ENCODE measurements at places on chromosomes 6 and 20. TPM values are rescaled to one million over a fixed set of nuclear protein-coding genes. Genes with fewer than 3 reads are reported as not detected.

ZC3H12D gene
- 117 TPM for total RNA-seq

NDUFAF5 gene
- total RNA-seq, result 31.2 TPM

- ATAC-seq, result peak; percentile 99
Observed at GRCh38 chr6:29516108-29516507, 28.4 kb upstream of the MAS1L start.

- ATAC-seq, result no peak
Observed at GRCh38 chr20:42261766-42262270, 643.6 kb upstream of the CHD6 start.

GRM1 gene
- total RNA-seq, result 0.04 TPM

NKX2-4 gene
- not detected for total RNA-seq

DNA sequence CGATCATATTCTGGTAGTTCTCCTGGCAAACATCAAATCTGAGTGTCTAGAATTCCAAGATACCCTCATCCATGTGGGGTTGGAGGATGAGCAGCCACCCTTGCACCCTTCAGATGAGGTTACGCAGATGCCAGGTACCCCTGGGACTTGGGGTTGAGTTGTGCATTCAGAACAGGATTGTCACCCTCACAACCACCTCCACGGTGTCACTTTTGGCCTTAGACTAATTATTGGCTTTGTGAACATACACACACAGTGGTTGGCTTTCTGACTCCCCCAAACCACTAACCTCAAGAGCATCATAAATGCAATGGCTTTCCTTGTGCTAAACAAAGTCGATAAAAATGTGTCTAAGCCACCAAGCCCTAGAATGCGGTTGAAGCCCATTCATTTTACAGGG lies 2.9 kb upstream of the F13A1 start:
- ATAC-seq, result no peak

- ATAC-seq, result no peak
Observed at GRCh38 chr6:105804424-105804823, 281.7 kb upstream of the PRDM1 start.

GRCh38 chr6:142433419-142433818 lies 131.6 kb downstream of the ADGRG6 start:
- ATAC-seq, result no peak

DNA sequence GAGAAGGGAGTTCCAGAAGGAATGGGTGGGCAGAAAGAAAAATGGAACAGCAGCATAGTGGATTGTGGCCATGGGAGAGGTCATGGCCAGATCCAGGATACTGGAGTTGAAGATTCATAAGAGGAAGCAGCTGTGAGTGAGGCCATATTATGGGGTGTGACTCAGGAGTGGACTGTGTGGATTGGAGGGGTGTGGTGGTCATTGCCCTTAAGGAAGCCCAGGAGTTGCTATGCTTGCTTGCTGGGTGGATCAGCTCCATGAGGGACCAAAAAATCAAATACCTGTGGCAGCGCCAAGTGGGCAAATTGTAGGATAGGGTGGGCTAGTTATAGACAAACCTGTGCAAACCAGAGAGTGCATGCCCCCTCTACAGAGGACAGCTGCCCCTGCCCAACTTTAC lies 18.3 kb downstream of the LRRC1 start:
- ATAC-seq, result no peak

DNA sequence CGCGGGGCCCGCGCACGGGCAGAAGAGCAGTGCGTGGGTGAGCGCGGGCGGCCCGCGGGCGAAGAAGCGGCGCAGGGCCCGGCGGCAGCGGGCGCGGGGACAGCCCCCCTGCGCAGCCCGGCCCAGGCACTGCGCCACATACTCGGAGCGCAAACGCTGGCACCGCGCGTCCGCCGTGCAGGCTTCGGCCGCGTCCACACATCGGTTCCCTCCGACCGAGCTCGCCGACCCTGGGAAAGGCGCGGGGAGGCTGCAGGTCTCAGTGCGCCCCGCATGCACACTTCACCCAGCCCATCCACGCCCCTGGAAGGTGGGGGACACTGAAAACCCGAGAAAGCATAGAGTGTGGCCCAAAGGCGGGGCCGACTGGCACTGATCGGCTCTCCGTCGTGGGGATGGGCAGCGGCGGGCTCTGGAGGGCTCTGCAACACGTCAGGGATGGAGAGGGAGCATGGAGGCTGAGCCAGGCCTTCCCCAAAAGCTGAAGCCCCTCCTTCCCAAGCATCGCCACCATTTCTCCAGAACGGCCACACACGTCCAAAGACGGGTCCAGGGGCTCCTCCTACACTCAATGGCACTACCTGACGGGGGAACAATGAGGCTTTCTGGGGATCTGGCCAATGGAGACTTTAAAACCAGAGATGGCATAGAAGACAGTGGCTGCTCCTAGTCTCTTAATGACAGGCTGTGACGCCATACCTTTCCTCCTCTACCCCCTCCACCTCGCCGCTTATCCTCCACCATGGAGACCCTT lies 2.0 kb downstream of the GFRA4 start:
- ATAC-seq, result no peak

GRCh38 chr6:45310118-45310788 lies 17.9 kb upstream of the RUNX2 start:
- ATAC-seq, result peak; percentile 75

GRCh38 chr20:8094850-8095249 lies 37.2 kb upstream of the PLCB1 start:
- no peak for ATAC-seq

BTN3A1 gene
- 70.0 TPM for total RNA-seq

DNA sequence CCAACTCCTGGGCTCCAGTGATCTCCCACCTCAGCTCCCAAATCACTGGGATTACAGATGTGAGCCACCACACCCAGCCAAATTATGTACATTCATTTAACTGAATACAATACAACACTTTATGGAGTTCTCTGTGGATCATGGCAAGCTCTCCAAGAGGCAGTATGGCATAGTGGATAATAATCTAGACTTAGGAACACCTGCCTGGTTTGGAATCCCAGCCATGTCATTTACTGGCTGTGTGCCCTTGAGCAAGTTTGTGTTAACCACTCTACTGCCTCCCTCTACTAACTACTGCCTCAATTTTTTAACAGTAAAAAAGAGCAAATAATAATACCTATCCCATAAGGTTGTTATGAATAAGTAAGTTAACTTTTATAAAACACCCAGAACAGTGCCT lies 1.9 kb upstream of the ETV7 start:
- ATAC-seq, result no peak

MTFR2 gene
- 15.3 TPM for total RNA-seq

DNA sequence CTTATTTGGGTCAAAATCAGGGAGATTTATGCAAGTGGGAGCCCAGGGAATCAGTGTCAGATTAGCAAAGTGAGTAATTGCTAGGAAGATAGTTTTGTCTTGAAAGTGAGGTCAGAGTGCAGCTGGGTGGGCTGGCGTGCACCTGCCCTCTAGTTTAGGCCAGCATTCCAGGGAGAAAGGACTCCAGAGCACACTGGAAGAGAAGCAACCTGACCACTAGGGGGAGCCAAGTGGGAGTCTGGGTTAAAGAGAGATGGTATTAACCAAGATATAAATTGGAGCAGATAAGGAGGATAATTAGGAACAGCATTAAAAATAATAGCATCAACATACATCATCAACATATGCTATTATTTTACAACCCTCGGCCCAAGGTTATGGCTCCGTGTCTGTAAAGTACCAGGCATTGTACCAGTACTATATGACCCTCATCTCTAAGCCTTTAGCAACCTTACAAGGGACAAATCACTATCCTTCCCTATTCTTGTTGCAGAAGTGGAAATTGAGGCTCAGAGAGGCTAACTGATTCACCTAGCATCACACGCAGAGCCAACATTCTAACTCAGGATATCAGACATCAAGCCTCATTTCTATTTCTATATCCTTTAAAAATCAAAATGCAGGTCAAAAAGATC lies 57.8 kb downstream of the SLC2A10 start:
- peak; percentile 38 for ATAC-seq

DNA sequence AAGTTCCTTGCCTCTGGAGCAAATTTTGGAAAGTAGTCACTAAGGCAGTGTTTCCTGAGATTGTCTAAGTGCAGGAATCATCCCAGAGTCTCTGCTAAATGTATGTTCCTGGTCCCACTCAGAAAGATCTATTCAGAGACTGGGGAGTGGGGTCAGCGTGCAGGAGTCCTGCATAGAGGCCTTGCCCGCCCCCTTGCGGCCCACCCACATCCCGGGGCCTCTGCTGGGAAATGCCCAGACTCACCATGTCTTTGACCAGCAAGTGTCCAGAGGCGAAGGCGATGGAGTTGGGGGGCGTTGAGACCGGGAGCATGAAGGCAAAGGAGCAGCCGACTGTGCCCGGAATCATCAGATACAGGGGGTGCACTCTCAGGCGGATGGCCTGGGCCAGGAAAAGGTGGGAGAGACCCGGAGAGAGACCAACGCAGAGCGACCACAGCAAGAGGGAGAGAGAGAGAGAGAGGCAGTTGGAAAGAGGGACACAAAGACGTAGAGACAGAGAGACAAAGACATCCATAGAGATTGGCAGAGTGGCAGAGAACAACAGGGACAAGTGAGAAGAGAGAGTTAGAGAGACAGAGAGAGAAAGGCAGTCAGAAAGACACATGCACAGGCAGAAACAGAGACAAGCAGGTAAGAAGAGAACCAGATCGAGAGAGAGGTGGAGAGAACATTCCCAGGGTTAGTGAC lies 12.9 kb upstream of the OCSTAMP start:
- ATAC-seq, result no peak

DNA sequence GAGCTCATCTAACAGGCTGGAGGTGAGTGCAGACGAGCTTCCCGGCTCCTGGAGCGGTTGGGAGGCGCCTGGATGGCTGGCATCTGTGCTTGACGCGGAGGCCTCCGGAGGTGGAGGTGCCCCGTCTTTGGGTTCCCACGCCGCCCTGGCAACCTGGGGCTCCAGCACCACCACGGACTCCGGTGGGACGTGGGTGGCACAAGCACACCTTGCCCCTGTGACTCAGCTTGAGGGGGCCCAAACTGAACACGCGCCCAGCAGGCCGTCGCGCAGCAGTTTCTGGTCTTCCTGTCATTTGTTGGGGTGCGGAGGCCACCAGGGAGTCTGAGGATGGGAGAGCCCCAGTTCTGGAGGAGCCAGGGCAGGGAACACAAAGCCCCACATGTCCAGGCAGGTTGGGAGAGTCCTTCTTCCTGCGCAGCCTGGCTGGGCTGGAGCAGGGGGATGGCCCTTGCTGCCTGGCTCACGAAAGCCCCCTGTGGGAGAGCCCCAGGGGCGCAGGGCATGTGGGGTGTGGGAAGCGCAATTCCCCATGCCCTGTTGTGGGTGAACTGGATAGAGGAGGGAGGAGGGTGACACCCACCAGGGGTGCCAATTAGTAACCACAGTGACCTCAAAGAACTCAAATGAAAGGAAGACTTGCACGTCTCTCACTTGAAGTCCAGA lies 1378.6 kb upstream of the DEFB115 start:
- ATAC-seq, result peak; percentile 34

ADGRF1 gene
- total RNA-seq, result not detected

TBC1D32 gene
- total RNA-seq, result 13.6 TPM

RRBP1 gene
- 21.6 TPM for total RNA-seq

DNA sequence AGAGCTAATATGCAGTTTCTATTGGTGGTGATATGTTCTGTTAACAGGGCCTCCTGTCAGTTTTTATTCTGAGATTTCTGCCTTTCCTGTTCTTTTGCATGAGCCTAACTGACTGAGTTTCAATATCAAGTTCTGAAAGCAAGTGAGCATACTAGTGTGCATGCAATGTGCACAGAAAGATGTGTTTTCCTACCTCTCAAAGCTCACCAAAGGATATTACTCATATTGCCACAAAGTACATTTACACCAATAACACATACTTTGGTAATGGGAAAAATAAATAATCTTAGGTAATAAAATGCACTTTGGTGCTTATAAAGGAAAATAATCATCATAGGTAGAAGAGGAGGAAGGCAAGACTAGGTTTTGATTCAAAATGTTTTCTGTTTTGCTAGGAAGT lies 195.0 kb downstream of the KHDC1L start:
- ATAC-seq, result no peak

DNA sequence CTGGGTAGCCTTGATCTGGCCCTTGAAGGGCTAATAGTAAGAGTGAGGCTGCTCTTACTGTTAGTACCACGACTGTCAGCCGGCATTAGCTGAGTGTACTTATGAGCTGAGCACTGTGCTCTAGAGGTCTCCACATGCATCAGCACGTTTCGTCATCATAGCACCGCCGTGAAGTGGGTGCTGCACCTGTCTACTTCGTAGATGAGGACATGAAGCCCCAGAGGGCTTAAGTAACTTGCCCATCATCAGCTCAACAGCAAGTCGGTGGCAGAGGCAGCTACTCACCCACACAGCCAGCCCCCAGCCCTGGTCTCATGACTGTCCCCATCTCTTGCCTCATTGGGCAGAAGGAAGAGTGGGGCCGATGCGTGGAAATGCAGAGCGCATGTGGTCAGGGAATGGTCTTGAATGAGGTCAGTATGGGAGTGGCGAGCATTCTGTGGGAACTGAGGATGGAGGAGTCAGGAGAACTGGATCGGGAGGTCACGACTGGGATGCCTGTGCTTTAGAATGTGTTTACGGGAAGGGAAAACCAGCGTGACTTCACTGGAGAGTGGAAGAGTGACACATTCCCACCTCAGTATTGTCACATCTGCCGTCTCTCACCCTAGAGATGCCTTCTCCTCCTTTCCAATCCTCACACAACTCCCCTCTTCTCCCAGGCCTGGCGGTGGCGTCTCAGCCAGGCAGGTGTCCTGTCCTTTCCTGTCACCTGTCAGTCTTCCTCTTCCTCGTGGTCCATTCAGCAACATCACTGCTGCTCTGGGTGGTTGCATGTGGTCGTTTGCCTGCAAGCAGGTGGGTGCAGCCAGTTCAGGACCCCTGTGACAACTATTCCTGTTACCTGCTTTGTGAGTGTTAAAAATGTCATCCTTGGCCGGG lies 6.0 kb downstream of the SYTL3 start:
- ATAC-seq, result no peak

CRYBG1 gene
- total RNA-seq, result 36.4 TPM

GRCh38 chr6:79512014-79512413 lies 25.2 kb downstream of the LCA5 start:
- ATAC-seq, result no peak

- ATAC-seq, result no peak
Observed at GRCh38 chr6:90101403-90101802, 195.2 kb downstream of the BACH2 start.

- ATAC-seq, result no peak
Observed at GRCh38 chr6:104929353-104929752, 27.6 kb upstream of the LIN28B start.

DNA sequence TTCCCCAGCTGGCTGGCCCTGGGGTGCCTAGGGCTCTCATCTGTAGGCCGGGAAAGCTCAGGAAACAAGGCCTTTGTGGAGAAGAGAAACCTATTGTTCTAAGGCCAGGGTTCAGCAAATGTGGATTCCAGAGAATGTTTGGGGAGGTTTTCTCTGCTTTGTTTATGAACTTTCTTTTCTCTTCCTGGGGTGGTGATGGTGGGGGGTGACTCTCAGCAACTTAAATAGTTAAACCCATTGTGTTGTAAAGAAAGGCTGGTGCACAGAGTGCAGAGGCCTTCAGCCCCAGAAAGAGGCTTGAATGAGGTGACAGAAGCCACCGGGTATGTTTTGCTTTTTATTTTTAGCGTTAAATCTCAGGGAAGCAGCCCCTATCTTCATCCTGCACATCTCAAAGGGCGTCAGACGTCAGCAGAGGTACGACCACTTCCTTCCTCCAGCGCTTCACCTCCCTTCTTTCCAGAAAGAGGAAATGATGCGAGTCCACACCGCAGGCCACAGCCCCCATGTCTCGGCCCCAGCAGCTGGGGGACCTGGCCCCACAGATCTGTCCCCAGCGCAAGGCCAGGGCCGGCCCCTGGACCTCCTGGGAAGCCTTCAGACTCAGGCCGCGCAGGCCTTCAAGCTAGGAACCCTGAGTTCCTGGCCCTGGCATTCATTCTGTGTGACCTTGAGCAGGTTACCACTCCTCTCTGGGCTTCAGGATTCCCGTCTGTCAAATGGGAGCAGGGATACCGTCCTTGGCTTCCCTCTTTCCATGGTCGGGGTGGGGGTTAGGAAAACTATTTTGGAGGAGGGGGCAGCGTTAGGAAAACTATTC lies 605 bp upstream of the PPP1R16B start:
- ATAC-seq, result peak; percentile 61

- ATAC-seq, result no peak
Observed at GRCh38 chr6:111984516-111985201, 69.2 kb upstream of the CCN6 start.

Measured in activated T-helper 17 cell treated with anti-CD3 and anti-CD28 coated beads, Interleukin-2, amount 50 U/mL, for 72 hours (primary cell).